ENCODE measurements at places on chromosomes 3 and 15.

DNA sequence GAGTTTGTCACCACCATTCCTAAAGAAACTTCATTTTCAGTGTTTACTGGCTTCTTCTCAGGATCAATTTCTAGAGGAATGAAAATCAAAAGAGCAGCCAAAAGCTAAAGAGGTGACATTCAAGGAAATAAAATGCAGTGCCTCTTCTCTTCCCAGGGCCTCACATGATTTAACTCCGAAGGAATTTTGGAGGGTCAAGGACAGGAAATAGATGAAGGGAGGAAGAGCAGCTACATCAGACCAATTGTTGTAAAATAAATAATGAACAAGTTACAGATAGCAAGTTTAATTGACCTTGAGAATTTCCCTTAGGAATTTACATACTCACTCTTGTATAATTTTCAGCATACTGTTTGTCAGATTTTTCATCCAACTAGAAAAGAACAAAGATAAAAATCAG, 78.1 kb downstream of the LRRFIP2 start:
- no peak for DNase-seq

DNA sequence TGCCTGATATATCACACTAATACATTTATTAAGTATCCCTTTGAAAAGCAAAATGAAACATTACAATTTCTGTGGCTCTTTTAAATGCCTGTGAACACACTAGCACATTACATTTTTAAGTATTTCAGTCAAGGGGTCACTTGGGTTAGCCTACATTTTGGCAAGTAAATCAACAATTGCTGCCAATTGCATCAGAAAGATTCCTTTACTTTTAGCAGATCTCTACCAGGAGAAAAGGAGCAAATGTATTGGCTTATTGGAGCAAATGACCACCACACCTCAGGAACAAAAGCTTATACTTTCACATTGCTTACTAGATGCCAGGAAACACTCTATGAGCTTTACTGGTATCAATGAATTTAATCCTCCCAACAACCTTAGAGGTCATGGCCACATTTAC, 947.1 kb downstream of the FHIT start:
- no peak for DNase-seq

- no peak for DNase-seq
Observed at GRCh38 chr3:150005243-150006112, 34.8 kb upstream of the PFN2 start.

DNA sequence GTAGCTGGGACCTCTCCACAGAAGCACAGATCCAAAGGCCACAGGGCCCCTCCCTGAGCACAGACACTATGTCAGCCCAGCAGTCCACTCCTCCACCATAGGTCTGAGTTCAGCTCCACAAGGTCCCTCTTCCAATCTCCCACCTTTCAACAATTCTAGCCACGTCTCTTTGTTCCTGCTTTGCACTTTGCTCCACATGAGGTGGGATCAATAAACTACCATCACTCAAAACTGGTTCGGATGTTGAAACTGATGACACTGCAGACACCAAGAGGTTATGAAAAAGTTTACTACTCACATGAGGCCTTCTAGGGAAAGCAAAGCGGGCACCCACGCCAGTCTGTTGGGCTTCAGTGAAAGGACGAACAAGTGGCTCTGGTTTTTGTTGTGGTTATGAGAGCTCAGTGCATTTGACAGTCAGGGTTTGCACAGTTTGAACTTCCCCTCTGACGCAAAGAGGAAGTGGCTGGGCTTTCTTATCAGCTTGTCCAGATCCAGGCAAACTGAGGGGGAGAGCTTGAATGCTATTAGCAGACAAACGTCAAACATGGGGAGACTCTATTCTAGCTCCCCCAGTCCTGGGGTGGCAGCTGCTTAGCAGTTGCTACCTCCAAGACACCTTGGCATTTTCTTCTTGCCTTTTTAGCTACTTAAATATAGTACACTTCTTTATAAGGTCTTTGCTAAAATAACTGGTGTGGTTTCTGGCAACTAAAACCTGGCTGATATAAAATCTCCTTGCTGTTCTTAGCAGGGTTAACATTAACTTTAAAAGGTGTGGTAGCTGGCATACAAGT, 37.8 kb downstream of the ZNF445 start:
- peak; percentile 19 for DNase-seq

DNA sequence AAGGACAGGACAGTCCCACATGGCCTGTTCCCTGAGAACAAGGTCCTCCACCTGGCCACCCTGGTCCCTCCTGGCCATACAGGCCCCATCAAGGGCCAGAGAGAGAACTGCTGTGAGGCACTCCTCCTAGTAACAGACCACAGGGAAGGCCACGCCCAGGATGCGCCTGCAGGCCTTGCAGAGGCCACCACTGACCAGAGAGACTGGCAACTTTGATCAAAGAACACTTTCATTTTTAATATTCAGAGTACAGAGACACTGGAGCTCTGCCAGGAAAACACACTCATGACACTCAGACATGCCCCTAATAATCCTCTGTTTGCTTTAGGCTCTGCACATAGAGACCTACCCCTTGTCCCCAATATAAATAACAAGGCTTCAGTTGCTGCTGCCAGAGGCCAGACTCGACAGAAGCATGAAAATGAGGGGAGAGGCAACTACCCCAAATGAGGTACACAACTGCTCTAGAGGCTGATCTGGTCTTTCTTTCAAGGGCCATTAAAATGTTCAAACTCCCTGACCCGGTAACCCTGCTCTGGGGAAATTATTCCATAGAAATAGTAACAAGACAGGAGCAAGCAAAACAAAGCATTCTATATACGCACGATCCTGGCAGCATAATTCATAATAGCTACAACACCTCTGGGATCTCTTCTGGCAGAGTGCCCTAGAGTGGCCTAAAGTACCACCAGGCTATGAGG, 44.8 kb downstream of the CCDC12 start:
- no peak for DNase-seq

GRCh38 chr3:18680758-18681157, 255.6 kb upstream of the SATB1 start:
- no peak for DNase-seq

- DNase-seq, result no peak
Observed at GRCh38 chr3:4271834-4272233, 31.3 kb upstream of the SETMAR start.

Measured in thoracic aorta (tissue), 2 donors.